HFFc6 (cell line): ENCODE measurements at places on chromosomes 5 and 9. TPM values are rescaled to one million over a fixed set of nuclear protein-coding genes. Genes with fewer than 3 reads are reported as not detected.

DNA sequence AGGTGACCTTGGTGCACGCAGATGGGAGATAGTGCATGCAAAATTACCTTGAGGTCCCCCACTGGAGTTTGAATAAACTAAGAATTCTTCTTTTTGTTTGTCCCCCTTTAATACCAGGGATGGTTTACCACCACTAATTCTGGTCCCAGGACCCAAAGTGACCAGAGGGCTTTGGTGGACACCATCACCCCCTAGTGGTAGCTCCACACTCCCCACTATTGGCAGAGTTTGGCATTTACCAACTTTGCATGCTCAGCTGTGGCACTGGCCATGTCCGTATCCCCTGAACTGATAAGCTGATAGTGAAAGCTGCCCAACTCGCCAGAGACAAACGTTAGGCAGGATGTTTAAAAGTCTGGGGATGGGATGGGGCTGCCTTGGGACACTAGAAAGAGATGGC lies 3.3 kb downstream of the ASTN2 start:
- no peak for DNase-seq

GRCh38 chr5:149152317-149152746 lies 11.0 kb downstream of the ABLIM3 start:
- peak; percentile 30 for DNase-seq

DNA sequence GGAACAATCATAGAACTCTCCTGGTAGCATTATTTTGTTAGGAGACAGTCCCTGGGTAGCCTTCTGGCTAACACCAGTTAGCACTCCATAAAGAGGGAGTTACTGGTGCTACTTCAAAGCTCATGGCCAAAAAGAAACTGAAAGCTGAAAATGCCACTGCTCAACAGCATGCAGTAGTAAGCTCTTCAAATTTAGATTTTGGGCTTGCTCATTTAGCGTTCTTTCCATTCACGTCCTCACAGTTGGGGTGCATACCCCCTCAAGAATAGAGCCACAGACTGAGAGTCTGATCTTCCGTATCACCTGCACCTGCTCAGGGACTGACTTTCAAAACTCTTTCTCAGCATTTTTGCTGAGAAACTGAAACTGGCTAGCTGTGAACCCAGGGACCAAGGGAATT lies 24.7 kb downstream of the NTRK2 start:
- no peak for DNase-seq

DNA sequence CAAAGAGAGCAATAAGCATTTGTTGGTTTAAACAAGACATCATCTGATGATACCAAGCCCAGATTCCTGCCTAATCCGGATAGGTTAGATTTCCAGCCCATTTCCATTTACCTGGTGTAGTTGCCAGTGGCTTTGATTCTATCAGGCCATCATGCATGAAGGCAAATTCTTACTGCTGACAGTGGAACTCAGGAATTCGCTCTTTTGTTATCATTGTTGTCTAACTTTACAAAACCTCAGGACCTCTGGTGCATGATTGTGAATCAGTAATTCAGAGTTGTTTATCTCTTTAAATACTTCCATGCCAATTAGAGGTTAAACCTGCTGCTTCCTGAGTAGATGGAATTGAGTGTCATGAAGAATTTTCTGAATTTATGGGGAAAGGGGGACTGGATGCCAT lies 76.5 kb downstream of the C9orf152 start:
- DNase-seq: peak; percentile 50

IRX4 gene
- not detected in 3 replicates for total RNA-seq
